ENCODE measurements at places on chromosomes 12 and 14.

- DNase-seq = no peak
These were observed 1.2 kb downstream of the SNX6 start for GRCh38 chr14:34628681-34629135.

DNA sequence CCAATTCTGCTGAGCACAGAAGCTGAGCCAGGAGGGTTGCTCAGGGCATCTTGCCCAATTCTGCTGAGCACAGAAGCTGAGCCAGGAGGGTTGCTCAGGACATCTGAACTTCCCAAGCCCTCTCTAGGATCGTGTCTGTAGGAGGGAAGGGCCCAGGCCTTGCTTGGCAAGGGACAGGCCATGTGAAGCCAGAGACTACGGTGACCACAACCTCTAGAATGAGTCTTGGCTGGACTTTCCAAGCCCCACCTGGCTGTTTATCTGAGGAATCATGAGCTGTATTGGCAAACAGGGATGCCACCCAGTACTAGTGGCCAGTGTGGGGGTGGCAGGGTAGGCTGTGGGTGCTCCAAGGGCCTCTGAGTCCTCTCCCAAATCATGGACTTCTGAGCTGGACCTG lies 7.7 kb upstream of the SERPINA6 start:
- no peak for DNase-seq

GRCh38 chr12:109458771-109459208 lies 18.3 kb downstream of the KCTD10 start:
- DNase-seq = peak; percentile 56

DNA sequence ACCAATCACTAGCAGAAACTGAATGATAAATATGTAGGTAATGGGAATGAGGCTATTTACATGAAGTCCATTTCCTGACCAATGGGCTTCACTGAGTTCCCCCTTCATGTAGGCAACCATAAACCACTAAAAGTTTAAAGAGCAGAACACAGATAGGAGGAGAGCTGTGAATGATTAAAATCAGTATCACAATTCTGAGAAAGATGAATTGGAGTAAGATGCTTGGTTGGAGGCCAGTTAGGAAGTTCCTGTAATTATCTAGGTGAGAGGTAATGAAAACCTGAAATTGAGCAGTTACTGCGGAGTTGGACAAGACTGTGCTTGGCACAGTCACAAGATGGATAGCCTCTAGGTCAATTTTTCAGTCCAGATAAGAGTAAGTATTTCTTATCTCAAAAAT lies 56.6 kb downstream of the GALNT4 start:
- DNase-seq = no peak

GRCh38 chr14:75018694-75019093 lies 16.0 kb downstream of the EIF2B2 start:
- no peak for DNase-seq

DNA sequence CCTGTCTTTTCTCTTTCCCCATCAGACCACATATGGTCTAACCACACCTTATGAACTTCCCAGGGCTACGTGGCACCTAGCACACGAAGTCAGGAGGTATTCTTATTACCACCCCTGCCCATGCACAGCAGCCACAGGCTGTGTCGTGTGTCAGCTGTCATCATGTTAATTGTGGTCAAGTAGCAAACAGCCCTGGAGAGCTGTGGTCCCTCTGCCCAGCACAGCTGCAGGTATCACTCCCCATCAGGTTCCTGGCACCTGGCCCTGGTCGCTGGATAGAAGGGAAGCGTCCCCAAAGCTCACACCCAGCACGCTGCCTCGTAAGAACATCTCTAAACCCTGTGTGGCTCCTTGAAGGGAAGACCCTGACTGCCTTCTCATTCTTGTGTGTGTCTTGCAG lies 45.4 kb downstream of the CLMN start:
- no peak for DNase-seq

DNA sequence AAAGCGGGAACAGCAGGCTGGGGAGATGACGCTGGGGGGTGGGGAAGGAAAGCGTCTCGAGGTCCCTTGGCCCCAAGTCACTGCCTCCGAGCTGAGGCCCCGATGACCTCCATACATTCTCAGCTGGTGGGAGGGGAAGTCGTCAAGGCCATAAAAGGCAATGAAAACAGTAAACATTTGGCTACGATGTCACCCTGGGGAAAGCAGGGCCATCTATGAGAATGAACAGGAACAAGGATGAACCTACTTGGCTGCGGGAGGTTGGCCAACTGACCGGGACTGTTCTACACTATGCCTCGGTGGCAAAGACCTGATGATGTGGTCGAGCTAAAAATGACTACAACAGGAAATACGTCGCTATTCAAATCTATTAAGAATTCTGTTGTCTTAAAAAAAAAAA lies 19.5 kb downstream of the PRKAB1 start:
- DNase-seq = no peak

DNA sequence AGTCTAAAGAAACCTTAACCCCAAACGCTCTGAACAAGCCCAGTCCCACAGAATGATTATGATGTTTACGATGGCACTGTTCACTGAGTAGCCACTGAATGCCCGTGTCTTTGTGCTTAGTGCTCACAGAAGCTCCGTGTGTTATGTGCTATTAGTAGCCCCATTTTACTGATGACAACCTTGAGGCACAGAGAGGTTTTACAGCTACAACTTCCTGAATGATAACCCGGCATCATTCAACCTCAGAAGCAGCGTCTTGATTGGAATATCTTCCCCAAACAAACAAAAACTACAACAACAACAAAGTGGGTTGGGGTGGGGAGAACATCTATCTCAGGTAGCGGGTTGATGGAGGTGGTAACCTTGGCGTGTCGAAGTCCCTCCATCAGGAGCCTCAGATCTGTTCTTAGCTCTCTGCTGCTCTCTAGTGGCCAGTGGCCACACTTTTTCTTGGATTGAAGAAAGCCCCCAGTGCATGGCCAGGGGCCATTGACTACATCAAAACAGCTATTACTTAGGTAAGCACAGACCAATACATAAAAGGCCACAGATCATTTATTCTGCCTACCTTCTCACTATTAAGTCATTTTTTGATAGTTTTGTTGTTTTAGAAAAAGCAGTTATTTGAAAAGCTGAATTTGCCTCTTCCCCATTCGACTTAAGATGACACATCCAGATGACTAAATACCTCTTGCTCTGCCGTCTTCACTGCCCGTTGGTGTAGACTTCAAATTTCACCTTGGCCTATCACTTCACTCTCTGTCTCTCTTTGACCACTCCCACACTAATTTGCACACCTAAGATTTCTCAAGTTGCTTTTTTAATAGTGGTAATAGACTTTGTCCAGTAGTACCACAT lies 376.9 kb downstream of the GALC start:
- DNase-seq = peak; percentile 74

DNA sequence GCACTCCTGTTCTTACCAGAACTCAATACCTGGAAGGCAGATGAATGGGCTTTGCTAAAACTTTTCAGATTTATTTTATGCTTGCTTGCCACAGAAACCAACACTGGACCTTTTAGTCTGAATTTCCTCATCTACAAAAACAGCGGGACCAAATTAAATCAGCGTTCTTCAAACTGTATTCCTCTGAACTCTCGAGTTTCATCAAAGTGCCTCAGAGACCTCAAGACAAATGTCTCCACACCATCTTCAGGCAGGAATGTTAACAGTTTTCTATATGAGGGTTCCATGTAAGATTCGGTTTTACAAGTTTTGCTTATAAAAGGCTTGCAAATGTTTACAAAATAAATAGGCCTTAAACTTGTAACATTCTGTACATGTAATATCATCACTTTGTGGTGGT lies 74.6 kb downstream of the MED13L start:
- no peak for DNase-seq

DNA sequence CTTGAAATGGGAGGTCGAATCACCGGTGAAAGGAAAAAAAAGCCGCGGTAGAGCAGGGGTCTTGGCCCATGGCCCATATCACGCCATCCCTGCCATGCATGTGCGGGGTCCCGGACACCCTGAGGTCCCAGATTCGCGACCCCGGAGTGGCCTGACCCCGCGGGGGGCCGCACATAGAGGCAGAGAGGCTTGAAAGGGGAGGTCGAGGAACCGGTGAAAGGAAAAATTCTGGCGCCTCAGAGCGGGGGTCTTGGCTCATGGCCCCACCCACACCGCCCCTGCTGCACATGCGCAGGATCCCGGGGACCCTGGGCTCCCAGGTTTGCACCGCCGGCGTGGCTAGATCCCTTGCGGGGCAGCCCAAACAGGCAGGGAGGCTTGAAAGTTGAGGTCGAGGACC lies 319.8 kb downstream of the ALG10 start:
- DNase-seq = no peak

DNA sequence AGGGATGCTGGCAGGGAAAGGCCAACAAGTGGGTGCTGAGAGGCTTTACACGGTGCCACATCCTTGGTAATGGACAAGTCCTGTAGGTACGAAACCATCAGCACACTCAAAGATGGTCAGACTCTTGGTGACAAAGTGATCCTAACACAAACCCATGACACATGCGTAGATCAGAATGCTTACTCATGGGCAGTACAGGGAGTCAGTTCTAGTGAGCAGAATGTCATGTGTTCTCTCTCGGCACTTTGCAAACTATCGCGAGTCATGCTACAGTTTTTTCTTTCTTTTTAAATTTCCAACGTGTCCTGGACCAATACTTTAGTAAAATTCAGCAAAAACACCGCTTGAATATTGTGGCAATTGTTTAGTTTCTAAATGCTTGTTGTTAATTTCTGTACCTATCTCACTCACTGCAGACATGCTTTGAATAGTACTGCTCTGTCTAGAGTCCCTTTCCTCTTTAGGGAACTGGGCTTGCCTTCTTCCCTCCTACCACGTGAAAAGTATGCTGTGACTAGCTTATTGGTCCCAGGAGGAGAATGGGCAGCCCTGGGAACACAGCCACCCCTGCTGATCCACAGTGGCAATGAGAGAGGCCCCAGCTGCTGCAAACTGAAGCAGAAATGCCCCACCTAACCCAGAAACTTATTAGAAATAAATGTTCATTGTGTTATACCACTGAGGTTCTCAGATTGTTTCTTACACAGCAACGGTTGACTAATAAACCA lies 62.4 kb downstream of the UBR7 start:
- DNase-seq = peak; percentile 33

GRCh38 chr12:115013236-115013981 lies 329.4 kb upstream of the TBX3 start:
- no peak for DNase-seq

Data from kidney glomerular epithelial cell (primary cell).